Stimulated activated CD4-positive, alpha-beta T cell treated with anti-CD3 and anti-CD28 coated beads, Interleukin-1b, Interleukin-23, amount 100 ng/mL, for 1 hour (primary cell): ENCODE measurements at places on chromosomes 12 and 14.

DNA sequence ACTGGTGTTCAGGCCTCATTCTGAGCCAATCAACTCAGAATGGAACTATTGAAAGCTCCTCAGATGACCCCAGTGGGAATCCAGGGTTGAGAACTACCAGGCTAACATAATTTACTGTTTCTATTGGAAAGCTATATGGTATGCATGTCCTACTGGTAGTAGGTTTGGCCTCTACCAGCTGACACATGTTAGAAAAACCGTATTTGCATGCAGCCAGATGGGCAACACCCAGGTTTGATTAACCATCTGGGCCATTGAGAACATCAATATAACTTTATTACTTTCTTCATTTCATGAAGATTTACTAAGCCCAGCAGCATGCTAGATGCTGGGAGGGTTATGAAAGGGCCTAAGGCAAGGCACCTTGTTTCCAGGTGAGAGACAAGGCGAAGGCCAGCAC, 181.4 kb upstream of the PARP11 start:
- DNase-seq, result no peak

GRCh38 chr12:3564411-3564810, 73.4 kb downstream of the PRMT8 start:
- DNase-seq, result no peak

DNA sequence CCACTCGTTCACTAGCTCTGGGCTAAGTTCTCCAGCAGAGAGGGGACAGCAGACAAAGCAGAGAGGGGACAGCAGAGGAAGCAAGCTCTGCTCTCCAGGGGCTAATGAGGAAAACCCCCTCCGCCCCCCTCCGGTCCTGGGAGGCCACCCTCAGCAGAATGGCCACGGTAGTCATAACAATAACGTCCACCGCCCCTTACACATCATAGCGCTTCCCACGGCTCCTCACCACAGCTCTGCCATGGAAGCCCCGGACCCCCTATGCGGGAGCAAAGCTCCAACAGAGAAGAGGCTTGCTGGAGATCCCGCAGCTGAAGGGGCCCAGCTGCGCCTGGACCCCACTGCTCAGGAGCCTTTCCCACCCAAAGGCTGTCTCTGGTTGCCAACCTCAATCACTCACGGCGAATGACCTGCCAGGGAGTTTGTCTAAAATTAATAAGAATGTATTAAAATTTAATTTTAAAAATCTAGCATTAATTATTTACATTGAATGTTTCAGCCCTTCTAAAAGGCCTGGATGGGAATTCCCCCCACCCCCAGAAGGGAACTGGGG, 17.4 kb downstream of the BEGAIN start:
- no peak for DNase-seq

DNA sequence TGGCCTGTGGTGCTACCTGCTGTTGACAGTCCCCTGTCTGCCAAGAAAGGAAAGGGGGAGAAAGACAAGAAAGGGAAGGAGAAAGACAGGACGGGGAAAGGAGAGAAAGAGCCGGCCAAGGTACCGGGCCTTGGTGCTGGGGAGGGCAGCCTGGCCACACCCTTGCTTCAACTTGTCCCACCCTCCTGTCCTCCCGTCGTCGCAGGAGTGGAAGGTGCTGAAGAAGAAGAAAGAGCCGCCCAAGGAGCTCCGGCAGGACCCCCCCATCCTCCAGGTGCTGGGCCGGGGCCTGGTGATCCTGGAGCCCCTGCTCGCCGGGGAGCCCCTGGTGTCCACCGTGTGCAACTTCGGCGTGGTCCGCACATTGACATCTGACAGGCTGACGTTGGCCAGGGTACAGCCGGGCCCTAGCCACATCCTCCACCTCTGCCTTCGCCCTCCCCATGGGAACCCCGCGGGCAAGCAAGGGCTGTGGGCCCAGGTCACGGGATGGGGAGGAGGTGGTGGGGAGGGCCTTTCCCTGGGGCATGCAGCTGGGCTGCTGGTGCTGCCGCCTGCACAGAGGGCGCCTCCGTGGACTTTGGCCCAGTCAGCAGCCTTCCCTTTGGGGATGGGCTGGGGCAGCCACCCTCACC, 2.9 kb upstream of the B3GNT4 start:
- DNase-seq, result no peak

GRCh38 chr14:96705422-96706092, 91.6 kb upstream of the VRK1 start:
- DNase-seq, result no peak

- DNase-seq, result no peak
These were observed 35.7 kb downstream of the LRFN5 start for GRCh38 chr14:41642367-41642766.

- DNase-seq, result no peak
These were observed 353.6 kb upstream of the SFSWAP start for GRCh38 chr12:131357185-131357747.

GRCh38 chr14:26377150-26377549, 220.7 kb downstream of the NOVA1 start:
- no peak for DNase-seq

DNA sequence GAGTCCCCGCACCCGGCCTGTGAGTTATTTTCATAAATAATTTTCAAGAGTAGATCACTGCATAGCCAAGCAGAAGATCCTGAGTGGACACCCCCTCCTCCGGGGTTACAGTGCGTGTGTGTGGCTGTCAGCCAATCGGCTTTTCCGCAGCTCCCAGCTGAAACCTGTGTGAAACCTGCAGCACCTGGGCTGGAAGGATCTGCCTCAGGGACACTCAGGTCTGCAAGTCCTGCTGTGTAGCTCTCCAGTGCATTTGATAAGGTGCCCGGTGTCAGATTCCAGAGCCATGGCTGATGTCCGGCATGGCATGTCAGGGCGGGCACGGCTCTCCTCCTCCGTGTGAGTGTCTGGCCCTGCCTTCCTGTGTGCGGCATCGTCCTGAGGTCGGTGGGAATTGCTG, 124.8 kb downstream of the GLT1D1 start:
- DNase-seq, result no peak

- no peak for DNase-seq
These were observed 200.4 kb downstream of the PTPRO start for GRCh38 chr12:15522574-15523187.

DNA sequence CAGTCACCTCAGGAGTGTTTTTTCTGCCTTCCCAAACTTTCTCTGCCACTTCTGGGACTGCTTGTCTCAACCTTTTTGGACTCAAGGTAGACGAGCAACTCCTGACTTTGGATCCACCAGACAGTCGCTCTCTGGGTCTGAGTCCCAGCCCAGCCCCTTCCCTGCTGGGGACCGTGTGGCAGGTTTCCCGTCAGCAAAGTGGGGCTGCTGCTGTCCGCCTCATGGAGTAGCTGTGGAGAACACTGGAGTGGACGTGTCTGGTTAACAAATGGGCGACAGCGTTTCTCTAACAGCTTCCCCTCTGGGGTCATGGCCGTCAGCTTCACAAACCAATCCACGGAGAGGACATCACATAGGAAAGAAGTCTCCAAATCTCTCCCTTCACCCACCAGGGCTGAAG, 54.8 kb downstream of the KCTD10 start:
- no peak for DNase-seq

DNA sequence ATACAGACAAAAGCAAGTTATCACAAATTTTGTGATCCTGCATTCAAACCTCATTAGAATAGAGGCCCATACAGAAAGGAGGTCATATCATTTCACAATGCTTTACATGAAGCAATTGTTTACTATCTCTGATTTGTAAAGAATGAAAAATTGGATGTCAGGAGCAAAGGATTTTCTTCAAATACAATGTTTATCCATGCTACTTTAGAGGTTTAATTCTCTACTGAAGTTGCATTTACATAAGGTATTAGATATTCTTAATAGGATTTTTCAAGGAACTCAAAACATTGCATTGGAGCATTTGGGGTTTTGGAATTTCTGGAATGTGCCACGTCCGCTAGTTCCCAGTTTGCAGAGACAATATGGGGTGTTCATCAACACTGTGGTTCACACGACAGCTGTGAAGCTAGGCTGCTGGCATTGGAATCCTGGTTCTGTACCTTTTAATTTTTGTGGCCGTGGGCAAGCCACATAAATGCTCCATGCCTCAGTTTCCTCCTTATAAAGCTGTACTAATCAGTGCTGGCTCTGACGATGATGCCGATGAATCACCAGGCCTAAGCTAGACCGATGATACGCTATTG, 174.8 kb downstream of the APAF1 start:
- no peak for DNase-seq

- no peak for DNase-seq
These were observed 30.1 kb upstream of the MAP1LC3B2 start for GRCh38 chr12:116529048-116529447.

DNA sequence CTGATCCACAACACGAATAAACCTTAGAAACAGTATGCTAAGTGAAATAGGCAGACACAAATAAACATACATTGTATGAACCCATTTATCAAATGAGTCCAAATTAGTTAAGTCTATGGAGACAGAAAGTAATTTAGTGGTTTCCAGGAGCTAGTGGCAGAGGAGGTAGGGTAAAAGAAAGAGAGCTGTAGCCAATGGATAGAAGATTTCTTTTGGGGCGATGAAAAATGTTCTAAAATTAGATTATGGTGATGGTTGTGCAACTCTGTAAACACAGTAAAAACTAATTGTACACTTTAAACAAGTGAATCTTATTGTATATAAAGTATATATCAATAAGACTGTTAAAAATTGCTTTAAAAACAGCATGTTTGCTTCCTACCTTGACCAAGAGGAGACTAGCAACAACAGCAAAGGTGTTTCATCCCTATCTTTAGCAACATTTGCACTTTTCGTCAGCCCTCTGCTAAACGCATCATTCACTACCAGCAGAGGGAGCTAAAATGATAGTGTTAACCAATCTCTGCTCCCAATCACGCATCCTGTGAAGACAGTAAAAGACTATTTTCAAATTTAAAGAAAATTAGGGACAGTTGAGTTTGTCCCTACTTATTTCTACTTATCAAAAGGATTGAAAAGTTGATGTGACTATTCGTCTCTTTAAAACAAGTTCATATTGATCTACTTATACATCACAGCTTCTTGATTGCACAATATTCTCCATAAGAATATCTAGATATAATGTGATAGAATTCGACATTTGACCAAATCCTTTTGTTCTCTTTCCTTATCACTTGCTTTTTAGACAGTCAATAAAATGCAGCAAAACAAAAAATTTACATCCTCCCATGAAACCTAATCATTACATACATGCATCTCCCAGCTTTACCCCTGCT, 24.0 kb upstream of the LGR5 start:
- no peak for DNase-seq

GRCh38 chr12:48977290-48978281, 536 bp upstream of the WNT1 start:
- DNase-seq, result peak; percentile 57

- no peak for DNase-seq
These were observed 19.7 kb downstream of the ASPG start for GRCh38 chr14:104105071-104105821.

DNA sequence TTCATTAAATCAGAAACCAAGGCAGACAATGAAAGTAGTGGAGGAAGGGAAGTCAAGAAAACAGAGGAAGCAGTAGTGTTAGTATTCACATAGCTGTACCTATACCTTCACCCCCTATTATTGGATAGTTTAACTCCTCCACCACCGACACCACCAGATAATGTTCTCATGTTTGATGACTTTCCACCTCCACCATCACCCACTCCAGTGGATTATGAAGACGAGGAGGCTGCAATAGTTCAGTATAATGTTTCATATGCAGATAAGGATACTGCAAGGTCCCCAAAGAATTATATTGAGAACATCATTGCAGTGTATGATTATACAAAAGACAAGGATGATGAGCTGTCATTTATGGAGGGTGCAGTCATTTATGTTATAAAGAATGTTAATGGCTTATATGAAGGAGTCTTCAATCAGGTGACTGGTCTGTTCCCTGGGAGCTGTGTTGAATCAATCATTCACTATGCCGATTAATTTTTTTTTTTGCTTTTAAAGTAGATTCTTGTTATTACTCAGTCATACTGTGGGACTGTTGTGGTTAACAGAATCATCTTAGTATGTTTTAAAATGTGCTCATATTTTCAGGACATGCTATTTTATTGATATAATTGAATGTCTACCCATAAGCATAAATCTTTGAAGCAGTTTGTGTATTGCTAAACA, 32.2 kb upstream of the KTN1 start:
- DNase-seq, result no peak

DNA sequence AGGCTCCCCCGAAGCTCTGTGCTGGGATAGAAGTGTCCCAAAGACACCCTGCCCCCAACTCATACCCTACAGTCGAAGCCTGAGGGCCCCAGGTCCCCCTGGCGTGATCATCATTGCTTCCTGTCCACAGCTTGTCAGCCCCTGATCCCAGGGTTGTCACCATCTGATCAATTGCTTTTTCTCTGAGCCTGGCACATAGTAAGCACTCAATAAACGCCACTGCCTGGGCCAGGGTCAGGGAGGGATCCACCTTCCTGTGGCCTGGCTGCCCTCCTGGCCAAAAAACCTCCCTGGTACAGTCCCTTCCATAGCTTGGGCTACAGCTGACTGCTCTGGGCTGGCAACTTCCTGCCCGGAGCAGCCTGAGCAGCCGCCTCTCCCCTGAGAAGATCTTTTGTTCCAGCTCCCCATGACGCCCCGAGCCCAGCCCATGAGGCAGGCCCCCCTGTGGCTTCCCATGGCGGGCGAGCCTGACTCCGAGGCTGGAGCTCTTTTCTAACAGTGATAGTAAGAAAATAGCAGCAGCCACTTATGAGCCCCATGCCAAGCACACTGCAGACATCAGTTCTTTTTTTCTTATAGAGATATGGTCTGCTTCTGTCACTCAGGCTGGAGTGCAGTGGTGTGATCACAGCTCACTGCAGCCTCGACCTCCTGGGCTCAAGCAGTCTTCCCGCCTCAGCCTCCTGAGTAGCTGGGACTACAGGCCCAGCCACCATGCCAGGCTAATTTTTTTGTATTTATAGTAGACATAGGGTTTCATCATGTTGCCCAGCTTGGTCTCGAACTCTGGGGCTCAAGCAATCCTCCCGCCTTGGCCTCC, 6.5 kb downstream of the SH2B3 start:
- no peak for DNase-seq

GRCh38 chr14:98835051-98835824, 436.8 kb downstream of the BCL11B start:
- no peak for DNase-seq

- DNase-seq, result no peak
These were observed 44.3 kb downstream of the PELI2 start for GRCh38 chr14:56162476-56162875.

DNA sequence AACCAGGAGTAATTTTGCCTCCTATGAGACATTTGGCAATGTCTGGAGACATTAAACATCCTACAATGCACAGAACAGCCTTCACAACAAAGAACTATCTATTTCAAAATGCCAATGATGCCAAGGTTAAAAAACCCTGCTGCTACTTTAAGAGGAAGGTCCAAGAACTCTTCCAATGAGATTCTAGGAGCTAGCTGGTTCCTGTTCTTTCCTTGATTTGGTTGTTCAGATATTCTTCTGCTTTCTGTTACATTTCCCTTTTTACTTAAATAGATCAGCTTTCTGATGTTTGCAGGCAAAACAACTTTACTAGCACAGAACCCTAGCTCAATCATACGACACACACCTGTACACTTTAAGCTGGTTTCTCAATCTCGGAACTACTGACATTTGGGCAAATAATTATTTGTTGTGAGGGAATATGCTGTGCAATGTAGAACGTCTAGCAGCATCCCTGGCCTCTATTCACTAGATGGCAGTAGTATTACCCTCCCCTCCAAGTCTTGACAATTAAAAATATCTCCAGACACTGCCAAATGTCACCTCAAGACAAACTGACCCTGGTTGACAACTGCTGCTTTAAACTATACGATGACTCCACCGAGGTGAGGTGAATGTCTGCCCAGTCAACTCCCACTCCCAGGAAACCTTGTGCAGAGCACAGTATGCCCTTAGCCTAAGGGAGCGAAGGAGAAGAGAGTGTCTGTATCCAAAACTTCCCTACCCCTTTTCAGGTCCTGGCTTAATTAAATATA, 4.4 kb downstream of the BLTP3B start:
- DNase-seq, result no peak

GRCh38 chr12:1504304-1504894, 90.0 kb downstream of the FBXL14 start:
- DNase-seq, result no peak
